ELR (cell line): ENCODE measurements at places on chromosomes 13 and 19.

- DNase-seq, result no peak
Measured at GRCh38 chr19:40908976-40909375, 26.9 kb upstream of the CYP2A7 start.

- DNase-seq, result no peak
Measured at GRCh38 chr19:31329819-31330218, 19.4 kb downstream of the TSHZ3 start.

GRCh38 chr19:41785653-41786052 is 10.7 kb upstream of the CEACAM3 start:
- peak; percentile 70 for DNase-seq

- DNase-seq, result peak; percentile 5
Measured at GRCh38 chr13:108425056-108425455, 155.5 kb downstream of the TNFSF13B start.

DNA sequence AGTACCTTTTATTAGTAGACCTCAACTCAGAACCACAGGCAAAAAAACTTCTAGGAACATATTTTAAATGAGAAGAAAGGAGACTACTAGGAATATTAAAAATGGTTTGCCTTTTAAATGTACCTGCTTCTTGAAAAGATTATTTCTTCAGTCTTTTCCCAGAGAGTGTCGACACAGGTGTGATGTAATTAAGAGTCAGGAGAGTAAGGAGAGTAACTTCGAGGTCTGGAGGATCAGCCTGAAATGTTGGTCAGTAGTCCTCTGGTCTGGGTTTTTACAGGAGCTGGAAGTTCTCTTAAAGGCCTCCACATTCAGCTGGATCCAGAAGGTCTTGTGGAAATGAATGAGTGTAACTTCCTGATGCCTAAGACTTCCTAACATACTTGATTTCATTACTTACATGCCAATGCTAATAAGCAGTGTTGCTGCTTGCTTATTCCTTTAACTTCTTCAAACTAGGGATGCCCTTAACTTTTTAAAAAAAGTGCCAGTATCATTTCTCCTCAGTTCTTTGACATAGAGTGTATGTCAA is at the start of gene KCTD4:
Gene KCTD4, minus strand, starts transcription at position 345 of the 532 bp plus-strand sequence. CDS start 6,478 bp downstream, outside the sequence.
- peak; percentile 34 for DNase-seq

- DNase-seq, result peak; percentile 76
Measured at GRCh38 chr19:53553865-53554791, 16.2 kb downstream of the ZNF331 start.

DNA sequence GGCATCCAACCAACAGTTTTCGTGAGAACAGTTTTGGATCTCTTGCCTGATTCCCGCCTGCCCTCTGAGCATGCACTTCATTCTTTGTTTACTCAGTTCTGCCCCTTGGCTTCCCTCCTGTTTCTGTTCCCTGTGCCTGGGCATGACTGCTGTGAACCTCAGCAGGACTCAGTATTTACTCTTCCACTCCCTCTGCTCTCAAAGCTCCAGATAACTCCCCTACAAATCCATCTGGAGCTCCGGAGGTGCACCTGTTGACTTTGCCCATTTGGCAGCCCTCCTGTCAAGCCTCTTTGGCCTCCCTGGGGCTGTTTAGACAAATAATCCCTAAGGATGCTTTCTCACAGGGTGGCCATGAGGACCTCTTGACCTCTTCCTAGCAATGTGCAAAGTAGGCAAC is 34.2 kb upstream of the ARGLU1 start:
- no peak for DNase-seq

DNA sequence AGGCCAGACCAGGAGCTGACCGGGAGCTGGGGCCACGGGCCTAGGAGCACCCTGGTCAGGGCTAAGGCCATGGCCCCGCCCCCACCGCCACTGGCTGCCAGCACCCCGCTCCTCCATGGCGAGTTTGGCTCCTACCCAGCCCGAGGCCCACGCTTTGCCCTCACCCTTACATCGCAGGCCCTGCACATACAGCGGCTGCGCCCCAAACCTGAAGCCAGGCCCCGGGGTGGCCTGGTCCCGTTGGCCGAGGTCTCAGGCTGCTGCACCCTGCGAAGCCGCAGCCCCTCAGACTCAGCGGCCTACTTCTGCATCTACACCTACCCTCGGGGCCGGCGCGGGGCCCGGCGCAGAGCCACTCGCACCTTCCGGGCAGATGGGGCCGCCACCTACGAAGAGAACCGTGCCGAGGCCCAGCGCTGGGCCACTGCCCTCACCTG is 6.6 kb downstream of the SPHK2 start:
- no peak for DNase-seq

DNA sequence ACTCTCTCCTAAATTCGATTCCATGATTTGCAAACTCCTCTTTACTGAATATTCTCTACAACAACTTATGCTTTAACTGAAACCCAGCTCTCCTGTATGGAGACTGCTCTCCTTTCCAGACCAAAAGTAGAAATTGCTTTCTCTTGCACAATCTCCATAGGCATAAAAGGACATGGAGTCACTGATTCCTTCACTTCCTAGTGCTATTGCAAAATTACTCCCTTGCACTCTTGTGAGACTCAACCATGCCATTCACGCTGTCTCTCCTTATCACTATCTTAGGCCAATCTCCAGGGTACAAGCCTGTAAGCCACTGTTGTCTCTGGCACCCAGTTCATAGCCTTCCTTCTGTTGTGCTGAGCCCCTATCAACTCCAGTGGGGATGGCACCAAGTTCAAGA is 30.6 kb downstream of the SERPINE3 start:
- peak; percentile 6 for DNase-seq

GRCh38 chr13:46726347-46726746 is 70.6 kb downstream of the ESD start:
- DNase-seq, result no peak

DNA sequence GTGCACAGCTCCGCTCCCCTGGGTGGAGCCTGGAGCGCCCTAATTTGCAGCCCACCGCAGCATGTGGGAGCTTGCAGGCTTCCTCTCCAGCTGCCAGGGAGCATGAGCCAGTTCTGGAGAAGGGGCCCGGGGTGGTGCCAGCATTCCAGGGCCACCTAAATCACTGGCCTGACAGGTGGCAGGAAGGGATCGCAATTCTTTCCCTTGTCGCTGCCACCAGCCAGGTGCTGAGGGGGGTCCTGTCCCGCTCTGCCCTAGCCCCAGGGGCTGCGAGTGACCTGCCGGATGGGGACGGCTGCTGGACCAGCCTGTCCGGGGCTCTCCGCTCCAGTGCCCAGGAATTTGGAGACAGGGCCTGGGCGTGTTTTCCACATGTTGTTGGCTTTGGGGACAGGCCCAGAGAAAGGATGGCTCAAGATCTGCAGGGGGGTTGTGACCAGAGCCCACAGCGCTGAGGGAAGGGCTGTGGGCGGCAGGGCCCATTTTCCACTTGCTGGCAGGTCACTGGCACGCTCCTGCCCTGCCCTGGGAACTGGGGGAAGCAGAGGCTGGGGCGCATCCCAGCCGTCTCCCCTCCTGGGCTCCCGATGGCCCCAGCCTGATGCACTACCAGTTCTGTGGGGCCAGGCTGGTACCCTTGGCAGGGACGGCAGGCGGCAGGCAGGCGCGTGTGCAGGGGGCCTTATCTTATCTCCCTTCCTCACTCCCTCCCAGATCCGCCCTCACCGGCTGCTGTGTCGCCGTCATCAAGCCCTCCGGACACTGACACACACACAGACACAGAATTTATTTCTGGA is 9.5 kb downstream of the NDUFA11 start:
- DNase-seq, result no peak

GRCh38 chr19:4115050-4115817 is 8.7 kb downstream of the MAP2K2 start:
- no peak for DNase-seq

GRCh38 chr19:2547721-2548120 is 71.8 kb downstream of the GADD45B start:
- no peak for DNase-seq

GRCh38 chr13:30388406-30389283 is 33.6 kb upstream of the UBE2L5 start:
- DNase-seq, result peak; percentile 39

- peak; percentile 2 for DNase-seq
Measured at GRCh38 chr13:107649079-107649478, 566.3 kb downstream of the LIG4 start.

GRCh38 chr13:31204592-31204991 is 4.8 kb downstream of the B3GLCT start:
- peak; percentile 83 for DNase-seq

GRCh38 chr13:84672616-84673015 is 790.3 kb upstream of the SLITRK1 start:
- DNase-seq, result no peak

DNA sequence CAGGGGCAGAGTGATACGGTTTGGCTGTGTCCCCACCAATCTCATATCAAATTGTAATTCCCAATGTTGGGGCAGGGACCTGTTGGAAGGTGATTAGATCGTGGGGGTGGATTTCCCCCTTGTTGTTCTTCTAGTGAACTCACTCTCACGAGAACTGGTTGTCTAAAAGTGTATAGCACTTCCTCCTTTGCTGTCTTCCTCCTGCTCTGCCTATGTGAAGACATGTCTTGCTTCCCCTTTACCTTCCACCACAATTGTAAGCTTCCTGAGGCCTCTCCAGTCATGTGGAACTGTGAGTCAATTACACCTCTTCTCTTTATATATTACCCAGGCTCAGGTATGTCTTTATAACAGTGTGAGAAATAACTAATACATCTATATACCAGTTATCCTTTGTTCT is 706.4 kb upstream of the KLHL1 start:
- DNase-seq, result no peak

DNA sequence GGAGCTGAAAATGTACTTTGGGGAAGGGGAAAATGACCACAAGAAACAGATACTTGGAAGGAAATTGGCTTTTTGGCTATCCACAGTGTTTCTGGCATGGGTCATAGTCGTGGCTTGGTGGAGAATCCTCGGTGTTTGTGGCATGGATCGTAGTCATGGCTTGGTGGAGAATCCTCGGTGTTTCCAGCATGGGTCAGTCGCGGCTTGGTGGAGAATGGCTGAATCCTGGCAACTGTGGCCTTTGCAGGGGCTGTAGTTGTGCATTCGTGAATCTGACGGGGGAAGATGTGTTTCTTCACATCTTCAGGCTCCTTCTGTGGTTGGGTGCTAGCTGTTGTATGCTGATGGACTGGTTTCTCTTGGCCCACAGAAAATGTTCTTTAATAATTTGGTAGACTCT is 61.7 kb upstream of the MCF2L start:
- no peak for DNase-seq

GRCh38 chr13:48436661-48437288 is 23.9 kb upstream of the LPAR6 start:
- DNase-seq, result no peak

GRCh38 chr13:30776661-30777060 is 41.3 kb downstream of the ALOX5AP start:
- DNase-seq, result no peak

DNA sequence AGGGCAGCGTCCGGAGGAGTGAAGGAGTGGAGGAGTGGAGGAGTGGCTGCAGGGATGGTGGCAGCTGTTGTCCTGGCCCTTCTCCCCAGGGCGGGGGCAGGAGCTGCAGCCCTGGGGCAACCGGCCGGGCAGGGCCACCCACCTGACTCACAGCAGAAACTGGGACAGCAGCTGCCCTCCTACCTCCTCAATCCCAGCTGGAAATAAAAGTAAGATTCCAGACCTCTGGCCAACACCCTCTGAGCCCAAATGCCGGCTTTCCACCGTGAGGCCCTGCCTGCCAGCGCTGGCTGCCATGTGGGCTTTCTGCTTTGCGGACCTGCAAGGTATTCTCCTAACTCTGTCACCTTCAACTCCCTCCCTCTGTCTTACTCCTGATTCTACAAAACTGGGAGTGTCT is 3.3 kb upstream of the CLPP start:
- DNase-seq, result no peak

DNA sequence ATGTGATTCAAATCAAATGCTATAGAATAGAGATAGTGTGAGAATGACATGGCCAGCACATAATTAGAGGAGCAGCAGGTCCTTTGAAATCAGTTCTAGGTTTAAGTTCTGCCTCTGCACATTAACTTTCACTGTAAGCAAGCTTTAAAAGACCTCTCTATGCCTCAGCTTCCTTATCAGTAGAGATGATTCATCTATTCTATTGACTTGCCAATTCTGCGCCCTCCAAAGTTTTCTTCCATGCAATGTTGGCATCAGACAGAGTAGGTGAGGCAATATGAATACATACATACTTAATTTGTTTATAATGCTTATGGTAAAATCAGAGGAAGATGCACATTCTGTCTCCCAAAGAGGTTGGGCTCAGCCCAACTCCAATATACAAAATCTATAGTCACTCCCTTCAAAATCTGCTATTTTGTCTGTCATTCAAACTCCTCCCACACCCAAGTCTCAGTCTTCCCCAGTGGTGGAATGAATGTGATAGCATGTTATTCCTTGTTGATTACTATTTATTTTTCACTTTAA is 525.5 kb downstream of the RFC3 start:
- no peak for DNase-seq

GRCh38 chr19:44884566-44884965 is 6.5 kb upstream of the TOMM40 start:
- no peak for DNase-seq

DNA sequence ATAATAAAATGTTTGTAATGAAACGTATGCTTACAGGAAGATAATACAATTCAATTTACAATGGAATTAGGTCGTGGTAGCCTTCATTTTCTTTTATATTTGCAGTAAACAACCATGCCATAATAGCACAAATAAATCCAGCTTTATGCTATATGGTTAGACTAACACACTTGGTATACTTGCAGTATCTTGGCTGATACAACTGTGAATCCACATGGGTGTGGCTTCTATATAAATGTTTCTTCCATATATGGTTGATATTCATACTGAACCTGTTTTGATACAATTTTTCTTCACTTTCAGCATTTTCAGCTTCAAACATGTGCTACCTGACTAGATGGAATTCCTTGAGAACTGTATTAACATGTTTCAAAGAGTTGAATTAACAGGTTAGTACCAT is 20.4 kb upstream of the SPRY2 start:
- DNase-seq, result no peak

DNA sequence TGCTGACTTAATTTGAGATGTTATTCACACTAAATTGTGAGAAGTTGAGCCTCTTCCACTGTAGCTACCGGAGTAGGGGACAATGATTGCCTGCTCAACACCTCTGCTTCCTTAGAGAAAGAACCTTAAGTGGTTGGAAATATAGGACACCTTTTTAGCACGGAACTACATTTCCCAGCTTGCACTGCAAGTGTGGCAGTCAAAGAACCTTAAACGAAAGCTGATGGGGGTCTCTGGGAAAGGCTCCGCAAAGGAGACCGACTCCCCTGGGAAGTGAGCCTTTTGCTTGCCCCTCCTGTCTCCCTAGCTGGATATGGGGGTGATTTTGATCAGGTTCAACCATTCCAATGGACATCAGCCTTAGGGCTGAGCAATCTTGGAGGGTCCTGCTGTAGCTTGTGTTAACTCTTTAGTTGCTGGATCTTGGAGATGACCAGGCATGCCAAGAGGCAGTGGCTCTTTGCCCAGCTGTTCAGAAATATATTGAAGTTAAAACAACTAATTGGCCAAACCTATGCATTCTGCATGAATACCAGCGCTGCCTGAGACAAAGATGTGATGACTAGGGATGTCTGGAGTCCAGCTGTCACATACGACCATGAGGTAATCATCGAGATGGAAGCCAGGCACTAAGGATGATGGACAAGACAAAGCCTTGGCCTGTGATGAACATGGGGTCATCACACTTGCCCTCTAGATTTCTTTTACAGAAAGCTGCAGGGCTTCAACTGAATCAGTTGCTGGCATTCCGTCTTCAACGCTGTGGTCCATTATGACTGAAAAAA is 286.5 kb downstream of the FOXO1 start:
- no peak for DNase-seq
